SJSA1 (cell line): ENCODE measurements at places on chromosomes 16 and 17.

GRCh38 chr16:54430491-54431030 is 144.0 kb upstream of the IRX3 start:
- no peak for DNase-seq

- no peak for DNase-seq
Observed at GRCh38 chr16:57798953-57799599, 3.2 kb downstream of the KIFC3 start.

GRCh38 chr17:80477647-80478478 is 1.5 kb upstream of the NPTX1 start:
- DNase-seq, result peak; percentile 64

DNA sequence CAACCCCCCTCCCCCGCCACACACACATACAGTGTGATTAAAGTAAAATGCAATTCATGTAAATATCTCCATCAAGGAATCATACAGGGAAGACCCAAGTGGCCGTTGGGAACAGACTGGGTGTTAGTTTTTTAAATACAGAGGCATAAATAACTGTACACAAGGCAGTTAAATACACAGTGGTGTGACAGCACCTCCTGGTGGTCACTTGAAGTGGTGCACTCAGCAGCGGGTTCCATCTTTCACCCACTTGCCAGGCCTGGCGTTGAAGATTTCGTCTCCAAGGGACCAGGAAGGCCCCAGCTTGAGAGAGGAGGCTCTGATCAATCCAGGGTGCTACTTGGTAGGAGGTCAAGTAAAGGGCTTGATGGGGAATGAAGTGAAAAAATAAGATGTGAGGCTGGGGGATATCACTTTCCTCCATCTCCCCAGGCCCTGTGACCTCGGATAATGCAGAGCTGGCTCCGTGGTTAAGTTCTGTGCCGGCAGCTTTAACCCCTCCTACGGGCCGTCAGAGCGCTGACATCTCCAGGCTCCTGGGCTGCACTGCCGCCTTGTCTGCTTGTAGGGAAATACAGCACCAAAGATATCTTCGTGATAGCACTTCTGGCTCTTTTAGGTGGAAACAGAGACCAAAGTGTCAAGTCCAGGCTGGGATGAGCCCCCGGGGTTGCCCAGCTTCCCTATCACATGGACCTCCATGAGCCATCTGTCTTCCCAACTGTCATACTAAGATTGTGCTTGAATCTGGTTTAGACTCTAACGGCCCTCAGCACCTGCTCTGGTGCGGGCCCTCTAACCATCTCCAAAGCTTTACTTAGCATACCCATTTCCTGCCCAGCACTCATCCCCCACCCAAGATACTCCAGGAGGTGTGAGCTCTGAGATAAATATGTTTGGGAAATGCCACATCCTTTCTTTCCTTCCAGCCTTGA is 20.7 kb downstream of the LGALS9 start:
- peak; percentile 13 for DNase-seq

- DNase-seq, result peak; percentile 90
Observed at GRCh38 chr16:70257391-70257790, 5.7 kb upstream of the EXOSC6 start.
